RPMI8226 (cell line): ENCODE measurements at places on chromosomes 6 and 20.

GRCh38 chr6:33108307-33108706, 32.5 kb downstream of the HLA-DPB1 start:
- no peak for DNase-seq

- peak; percentile 39 for DNase-seq
Observed at GRCh38 chr20:53611449-53611894, 17.8 kb upstream of the ZNF217 start.

DNA sequence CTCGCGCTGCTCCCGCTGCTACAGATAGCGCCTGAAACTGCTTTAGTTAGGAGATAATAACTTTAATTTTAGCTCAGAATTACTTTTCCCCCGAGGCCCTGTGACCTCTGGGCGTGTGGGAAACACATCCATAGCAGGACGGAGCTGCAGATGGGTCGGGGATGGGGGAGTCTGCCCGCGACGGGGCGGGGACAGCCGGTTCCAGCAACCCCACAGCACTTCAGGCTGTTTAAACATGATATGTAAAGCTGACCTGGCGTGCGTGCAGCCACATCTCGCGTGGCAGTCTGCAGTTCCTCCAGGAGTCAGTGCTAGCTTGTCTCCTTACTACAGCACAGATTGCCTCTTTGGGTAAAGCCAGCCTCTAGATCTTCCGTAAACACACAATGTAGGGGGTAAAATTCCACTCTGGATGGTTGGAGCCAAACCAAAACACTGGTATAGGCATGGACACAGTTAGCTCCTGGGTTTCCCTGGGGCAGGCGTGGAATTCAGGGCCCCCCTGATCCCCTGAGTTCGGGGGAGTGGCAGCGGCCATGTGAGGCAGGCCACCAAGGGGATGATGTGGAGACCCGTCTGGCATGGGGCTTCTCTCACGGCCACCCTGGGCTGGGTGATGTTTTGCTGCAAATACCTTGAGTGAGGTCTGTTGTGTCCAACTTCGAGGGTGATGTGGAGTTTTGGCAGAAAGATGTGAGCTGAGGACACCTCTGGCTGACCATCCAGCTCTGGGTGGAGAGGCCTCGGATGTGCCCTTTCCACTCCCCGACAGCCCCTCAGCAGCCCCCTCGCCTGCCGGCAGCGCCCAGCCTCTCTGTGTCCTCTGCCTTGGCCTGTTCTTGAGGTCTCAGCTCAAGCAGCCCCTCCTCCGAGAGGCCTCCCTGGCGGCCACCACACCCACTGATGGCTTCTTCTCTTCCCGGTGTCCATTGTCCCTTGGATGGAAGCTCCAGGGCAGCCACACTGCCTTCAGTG, 214.5 kb downstream of the TAF4 start:
- DNase-seq: no peak

- peak; percentile 53 for DNase-seq
Observed at GRCh38 chr6:11585426-11586016, 48.0 kb downstream of the TMEM170B start.

- DNase-seq: no peak
Observed at GRCh38 chr6:137332637-137333280, 113.6 kb upstream of the IFNGR1 start.

DNA sequence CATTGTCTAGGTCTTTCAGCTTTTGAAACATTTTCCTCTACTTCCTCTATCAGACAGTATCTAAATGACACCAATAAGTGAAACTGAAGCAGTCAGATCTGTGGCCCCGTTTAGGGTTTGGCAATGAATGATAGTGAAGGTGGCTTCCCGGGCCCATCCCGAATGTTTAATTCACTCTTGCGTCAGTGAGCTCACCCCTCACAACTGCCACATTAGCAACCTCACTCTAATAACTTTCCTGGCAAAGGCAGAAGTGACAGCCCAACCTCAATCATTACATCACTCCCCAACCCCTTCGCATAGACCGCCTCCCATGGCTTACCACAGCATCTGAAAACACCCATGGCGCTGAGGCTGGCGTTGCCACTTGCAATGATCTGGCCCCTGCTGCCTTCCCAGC, 92.4 kb upstream of the CD83 start:
- peak; percentile 18 for DNase-seq

DNA sequence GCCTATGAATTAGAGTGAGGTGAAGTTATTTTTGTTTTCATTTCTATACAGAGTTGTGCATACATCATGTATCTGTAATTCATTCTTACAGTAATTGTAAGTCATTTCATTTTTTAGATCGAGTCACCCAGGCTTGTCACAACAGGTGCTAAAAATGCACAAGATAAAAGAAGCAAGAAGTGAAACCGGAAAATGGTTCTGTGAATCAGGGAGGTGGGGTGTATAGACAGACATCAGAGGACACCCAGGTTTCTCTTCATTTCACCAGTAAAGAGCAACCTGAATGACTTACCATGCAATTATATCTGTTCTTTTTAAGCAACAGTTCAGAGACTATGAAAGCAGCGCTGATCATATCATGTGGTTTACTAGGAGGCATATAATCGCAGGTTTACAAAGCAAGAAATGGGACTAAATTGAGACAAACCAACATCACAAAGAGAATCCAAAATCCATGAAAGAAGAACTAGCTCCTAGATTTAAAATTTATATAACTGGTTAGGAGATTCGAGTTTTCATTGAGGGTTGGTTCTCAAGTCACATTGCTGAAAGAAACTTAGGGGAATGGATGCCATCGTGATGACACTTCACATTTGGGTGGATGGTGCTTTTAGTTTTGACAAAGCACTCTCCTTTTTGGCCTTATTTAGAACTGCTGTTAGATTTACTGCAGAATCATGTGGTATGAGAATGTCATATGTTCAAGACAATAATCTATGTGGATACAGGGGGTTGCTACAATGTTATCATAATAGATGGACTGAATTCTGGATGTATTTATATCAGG, 27.9 kb upstream of the TBC1D7 start:
- peak; percentile 89 for DNase-seq

GRCh38 chr6:170439366-170440361, 113.4 kb downstream of the PSMB1 start:
- no peak for DNase-seq

DNA sequence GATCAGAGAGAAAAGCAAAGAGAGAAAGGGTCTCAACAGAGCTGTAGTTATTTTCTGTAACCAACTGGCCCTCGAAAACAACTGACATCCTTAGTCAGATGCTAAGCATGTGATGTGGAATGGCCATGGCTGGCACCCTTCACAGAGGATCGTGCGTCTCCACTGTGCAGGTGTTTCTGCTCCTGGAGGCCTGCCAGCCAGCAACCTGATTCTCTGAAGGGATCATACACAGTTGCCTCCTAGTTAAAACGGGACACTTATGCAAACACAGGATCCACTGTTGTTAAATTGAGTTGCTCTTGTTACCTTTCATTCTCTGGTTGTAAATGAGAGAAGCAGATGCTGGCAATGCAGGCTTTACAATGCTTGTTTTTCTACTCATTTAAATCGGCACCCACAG, 148.5 kb downstream of the HDGFL1 start:
- peak; percentile 40 for DNase-seq

GRCh38 chr20:46021361-46022359, 7.4 kb upstream of the SLC12A5 start:
- DNase-seq: peak; percentile 56

DNA sequence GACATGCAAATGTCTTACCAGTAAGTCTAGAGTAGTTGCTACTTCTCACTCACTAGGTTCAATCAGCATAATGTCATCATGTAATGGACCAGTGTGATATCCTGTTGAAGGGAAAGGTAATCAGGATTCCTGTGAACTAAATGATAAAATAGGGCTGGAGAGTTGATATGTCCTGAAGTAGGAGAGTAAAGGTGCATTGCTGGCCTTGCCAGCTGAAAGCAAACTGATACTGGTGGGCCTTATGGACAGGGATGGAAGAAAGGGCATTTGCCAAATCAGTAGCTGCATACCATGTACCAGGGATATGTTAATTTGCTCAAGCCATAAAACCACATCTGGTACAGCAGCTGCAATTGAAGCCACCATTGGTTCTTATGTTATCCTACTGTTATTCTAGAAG, 37.5 kb upstream of the IYD start:
- DNase-seq: no peak

GRCh38 chr20:38551056-38551626, 29.9 kb upstream of the ADIG start:
- no peak for DNase-seq

DNA sequence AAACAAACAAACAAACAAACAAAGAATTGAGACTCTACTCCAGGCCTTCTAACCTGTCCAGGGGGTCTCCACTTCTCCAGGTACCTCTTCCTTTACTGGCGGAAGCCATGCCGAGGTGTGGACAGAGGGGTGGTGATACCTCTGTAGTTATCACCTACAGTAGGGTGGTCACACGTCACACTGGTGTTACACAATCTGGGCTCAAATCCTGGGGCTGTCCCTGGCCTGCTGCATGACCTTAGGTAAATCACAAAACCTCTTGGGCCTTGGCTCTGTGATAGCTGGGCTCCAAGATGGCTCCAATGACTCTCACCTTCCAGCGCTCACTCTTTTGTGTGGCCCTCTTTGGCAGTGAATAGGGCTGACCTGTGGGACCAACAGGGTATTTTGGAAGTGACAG, 76.8 kb upstream of the ZNFX1 start:
- no peak for DNase-seq

GRCh38 chr6:155994086-155994485, 538.4 kb upstream of the NOX3 start:
- DNase-seq: no peak

DNA sequence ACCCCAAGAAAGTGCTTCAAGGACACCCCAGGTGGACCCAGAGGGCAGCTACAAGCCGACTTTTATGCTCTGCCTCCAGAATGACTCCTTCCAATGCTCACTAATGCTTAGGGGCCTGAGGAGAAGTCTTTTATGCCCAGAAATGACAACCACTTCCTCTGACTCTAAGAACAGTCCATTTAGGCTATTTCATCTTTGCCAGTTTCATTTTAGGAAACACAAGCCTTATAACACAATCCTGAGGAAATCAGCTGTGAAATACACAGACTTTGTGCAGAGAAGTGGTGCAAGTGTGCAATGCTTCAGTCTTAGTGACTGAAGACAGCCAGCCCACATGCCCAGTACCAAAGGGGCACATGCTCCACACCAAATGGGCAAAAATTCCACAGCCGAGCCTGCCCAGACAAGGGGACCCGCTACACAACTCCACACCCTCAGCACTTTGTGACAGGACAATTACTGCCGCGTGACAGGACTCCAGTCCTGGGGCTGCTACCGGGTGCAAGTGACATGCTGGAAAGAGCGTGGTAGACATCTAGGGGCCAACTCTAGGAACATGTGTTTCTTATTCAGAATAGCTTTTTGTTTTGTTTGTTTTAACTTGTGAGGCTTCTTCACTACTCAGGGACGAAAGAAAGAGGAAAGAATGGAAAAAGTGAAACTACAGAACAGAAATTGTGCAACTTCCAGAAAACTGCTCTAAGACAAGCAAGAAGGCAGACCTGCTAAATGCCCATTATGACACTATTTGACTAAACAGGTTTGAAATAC, 28.2 kb upstream of the PLAGL1 start:
- DNase-seq: no peak

GRCh38 chr6:25472306-25472705, 179.7 kb upstream of the SCGN start:
- DNase-seq: no peak

DNA sequence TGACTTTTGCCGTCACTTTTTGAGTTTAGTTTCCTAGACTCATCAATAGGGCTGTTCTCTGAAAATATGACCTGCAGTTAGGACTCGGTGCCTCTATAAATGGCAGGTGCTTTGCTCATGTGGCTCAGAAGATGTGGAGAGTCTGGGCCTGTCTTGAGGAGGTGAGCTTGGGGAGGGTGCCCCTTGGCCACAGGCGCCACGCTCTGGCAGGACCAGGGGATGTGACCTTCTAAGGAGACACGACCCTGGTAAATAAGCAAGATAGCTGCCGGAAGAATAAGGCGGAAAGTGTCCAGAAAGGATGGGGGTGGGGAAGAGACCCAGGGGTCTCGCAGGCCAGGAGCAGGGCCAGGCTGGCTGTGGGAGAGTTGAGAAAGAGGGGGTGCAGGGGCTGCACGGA, 46.6 kb downstream of the TMEM242 start:
- no peak for DNase-seq

- DNase-seq: no peak
Observed at GRCh38 chr20:2624190-2624589, 28.2 kb upstream of the NOP56 start.

- DNase-seq: no peak
Observed at GRCh38 chr6:624979-625378, 31.9 kb downstream of the HUS1B start.

GRCh38 chr6:106460481-106460880, 100.0 kb downstream of the CRYBG1 start:
- no peak for DNase-seq

- no peak for DNase-seq
Observed at GRCh38 chr20:20657092-20657491, 55.4 kb downstream of the RALGAPA2 start.

DNA sequence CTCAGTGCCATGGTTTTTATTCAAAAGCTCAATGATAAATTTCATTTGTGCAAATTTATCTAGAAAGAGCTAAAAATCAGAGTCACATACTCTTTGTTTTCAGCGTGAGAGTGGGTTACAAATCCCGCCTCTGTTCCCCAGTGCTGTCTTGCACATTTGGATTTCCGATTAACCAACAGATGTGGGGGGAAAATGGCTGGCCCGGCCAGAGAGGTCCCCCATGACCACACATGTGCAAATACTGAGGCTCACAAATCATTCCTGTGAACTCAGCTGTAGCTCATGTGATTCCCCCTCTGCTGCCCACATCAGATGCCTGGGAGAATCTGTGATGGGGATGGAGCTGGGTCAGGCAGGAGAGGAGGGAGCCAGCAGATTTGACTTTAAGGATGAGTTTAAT, 168.7 kb downstream of the PAX1 start:
- DNase-seq: no peak
